Thoracic aorta (tissue), 2 donors: ENCODE measurements at places on chromosomes 5 and 9. TPM values are rescaled to one million over a fixed set of nuclear protein-coding genes. Genes with fewer than 3 reads are reported as not detected.

GRCh38 chr9:70113403-70114022, 69.9 kb downstream of the MAMDC2 start:
- H3K4me3 ChIP-seq: no peak overlapping the region
- H3K4me1 ChIP-seq: no peaks in the 10 kb centered on the region
- H3K27me3 ChIP-seq: no peaks in the 10 kb centered on the region

DNA sequence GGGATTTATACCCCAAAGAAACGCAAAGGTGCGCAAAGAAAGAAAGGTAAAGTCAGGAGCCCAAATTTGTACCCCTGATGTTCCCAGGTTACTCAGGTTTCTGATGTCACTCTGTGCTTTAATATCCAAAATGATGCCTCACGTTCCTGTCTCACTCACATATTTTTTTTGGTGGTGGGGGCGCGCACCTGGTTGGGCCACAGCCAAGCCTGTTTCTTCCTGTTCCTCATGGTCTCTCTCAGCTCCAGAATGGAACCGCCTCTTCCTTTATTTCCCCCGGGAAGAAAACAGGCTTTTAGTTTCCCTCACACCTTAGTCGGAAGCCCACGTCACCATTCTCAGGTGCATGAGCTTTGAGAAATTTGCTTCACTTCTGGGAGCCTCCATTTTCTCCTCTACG, 118.3 kb upstream of the BOD1 start:
- no peak overlapping the region for H3K4me3 ChIP-seq
- H3K36me3 ChIP-seq: no peaks in the 10 kb centered on the region

- no peaks in the 10 kb centered on the region for H3K4me1 ChIP-seq
- no peaks in the 10 kb centered on the region for H3K36me3 ChIP-seq
- no peak overlapping the region for H3K4me3 ChIP-seq
These were observed 68.5 kb downstream of the PRLR start for GRCh38 chr5:35161652-35162273.

IFNE gene
- not detected for total RNA-seq

GRCh38 chr9:72650206-72650605, 128.8 kb downstream of the TMC1 start:
- H3K27me3 ChIP-seq: no peaks in the 10 kb centered on the region
- H3K4me1 ChIP-seq: no peaks in the 10 kb centered on the region
- no peak overlapping the region for H3K27ac ChIP-seq
- DNase-seq: no peak
- H3K4me3 ChIP-seq: no peak overlapping the region

GRCh38 chr9:5489630-5490490, 20.5 kb upstream of the PDCD1LG2 start:
- peaks cover 6% of the 10 kb centered on the region for H3K4me1 ChIP-seq
- no peak for DNase-seq
- no peak overlapping the region for H3K27ac ChIP-seq
- no peak overlapping the region for H3K4me3 ChIP-seq
- no peaks in the 10 kb centered on the region for H3K27me3 ChIP-seq

- H3K36me3 ChIP-seq: no peaks in the 10 kb centered on the region
- DNase-seq: no peak
- H3K27ac ChIP-seq: no peak overlapping the region
- H3K27me3 ChIP-seq: peaks cover 86% of the 10 kb centered on the region
- H3K4me3 ChIP-seq: peak overlapping the region; percentile 55
These were observed 553 bp upstream of the FOXB2 start for GRCh38 chr9:77018969-77019235.

DNA sequence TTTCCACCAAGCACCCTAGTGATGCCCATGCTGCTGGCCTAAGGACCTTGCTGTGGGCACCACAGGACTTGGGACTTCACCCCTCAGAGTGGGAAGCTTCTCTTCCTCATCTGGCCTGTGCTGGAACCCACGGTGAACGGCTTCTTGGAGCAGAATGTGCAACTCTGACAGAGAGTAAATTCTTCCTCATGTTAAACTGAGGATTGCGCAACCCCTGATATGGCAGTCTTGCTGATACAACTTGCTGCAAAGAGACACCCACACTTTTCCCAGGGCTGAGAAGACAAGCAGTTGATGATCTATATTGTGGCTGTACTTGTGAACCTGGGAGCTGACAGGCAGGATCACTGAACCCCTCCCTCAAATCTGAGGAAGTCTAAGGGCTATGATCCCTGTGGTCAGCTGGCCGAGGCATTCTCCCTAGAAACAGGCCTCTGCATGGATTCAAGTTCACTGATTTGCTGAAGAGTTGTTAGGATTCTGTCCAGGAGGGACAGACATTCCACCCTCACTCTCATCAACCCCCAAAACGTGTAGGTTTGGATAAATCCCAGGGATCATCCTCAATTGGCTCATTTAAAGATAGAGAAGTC, 307.2 kb downstream of the MTRR start:
- H3K4me1 ChIP-seq: no peaks in the 10 kb centered on the region
- H3K27ac ChIP-seq: no peak overlapping the region
- no peak overlapping the region for H3K4me3 ChIP-seq
- H3K36me3 ChIP-seq: no peaks in the 10 kb centered on the region
- H3K27me3 ChIP-seq: no peaks in the 10 kb centered on the region

DNA sequence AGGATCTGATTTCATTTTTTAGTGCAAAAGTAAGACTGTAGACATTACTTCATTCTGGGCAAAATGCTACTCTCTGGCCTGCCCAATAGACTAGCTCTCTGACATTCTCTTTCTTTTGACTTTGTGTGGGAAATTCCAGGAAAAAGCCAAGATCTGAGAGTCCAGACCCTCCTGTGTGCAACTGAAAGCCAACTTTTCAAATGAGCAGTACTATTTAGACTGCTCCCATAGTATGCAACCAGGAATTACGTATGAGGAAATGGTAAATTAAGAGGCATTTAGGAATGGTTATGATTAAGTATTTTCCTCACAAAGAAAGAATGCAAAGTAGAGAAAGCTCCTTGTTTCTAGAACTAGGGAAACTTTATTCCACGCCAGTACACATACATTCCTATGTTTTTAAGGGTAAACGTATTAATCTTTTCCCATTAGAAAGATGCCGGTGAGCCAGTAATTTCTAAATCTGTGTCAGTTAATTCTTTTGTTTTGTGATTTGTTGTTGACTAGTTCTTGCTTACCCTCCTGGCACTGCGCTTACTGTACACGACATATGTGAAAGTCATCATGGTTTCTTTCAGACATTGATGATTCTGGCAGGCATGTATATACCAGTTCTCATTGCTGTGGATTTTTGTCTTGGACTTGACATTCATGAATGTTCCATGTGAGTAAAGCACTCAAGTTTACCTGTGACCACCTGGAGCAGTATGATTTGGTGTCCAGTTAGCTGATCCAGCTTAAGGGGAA, 56.0 kb downstream of the AOPEP start:
- no peaks in the 10 kb centered on the region for H3K36me3 ChIP-seq
- H3K27me3 ChIP-seq: no peaks in the 10 kb centered on the region
- peaks cover 48% of the 10 kb centered on the region for H3K4me1 ChIP-seq
- H3K27ac ChIP-seq: peak overlapping the region; percentile 80

DNA sequence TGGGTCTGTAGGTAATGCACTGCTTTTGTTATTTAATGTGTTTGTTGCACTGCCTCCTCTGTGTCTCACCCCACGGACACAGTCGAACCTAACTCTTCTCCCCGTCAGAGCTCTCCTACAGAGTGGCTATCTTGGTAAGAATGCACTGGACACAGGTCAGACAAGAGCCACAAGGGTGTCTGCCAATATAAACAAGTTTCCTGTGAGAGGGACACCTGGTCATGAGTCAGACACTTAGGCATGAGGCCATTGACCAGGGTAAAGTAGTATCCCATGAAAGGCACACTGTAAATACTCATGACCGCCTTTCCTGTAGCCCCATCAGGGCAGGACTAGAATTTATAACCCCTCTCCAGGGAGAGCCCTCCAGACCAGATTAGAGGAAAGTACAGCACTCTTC, 115.5 kb downstream of the SLC12A2 start:
- no peak overlapping the region for H3K27ac ChIP-seq
- H3K4me3 ChIP-seq: no peak overlapping the region
- no peak for DNase-seq
- no peaks in the 10 kb centered on the region for H3K36me3 ChIP-seq
- no peaks in the 10 kb centered on the region for H3K27me3 ChIP-seq

- no peaks in the 10 kb centered on the region for H3K36me3 ChIP-seq
- no peaks in the 10 kb centered on the region for H3K27me3 ChIP-seq
- no peak overlapping the region for H3K4me3 ChIP-seq
- H3K27ac ChIP-seq: no peak overlapping the region
- no peak for DNase-seq
- H3K4me1 ChIP-seq: no peaks in the 10 kb centered on the region
These were observed 498.6 kb downstream of the CHSY3 start for GRCh38 chr5:130402906-130403305.

- no peaks in the 10 kb centered on the region for H3K36me3 ChIP-seq
- DNase-seq: no peak
- peak overlapping the region; percentile 12 for H3K27ac ChIP-seq
- peaks cover 43% of the 10 kb centered on the region for H3K4me1 ChIP-seq
- H3K4me3 ChIP-seq: peak overlapping the region; percentile 39
These were observed 165.6 kb upstream of the CCDC152 start for GRCh38 chr5:42591015-42591414.

DNA sequence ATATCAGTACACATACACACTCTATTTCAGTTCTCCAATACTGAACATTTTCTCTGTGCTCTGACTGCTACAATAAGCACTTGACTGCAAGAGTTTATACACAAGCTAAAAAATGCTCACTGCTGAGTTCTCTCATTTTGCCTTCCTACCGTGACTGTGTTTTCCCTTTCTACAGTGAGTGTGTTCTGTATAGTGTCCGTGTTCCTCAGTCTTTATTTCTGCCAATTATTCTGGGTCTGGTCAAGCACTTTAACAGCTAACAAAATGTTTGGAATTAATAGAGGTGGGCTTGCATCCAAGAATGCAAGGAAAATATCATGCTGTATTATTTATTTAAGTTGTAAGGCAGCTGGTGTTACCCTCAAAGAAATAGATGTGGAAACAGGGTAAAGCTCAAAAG, 217.0 kb upstream of the NREP start:
- no peak for DNase-seq
- H3K4me1 ChIP-seq: peaks cover 19% of the 10 kb centered on the region
- no peak overlapping the region for H3K27ac ChIP-seq

GRCh38 chr5:36772276-36773140, 104.1 kb upstream of the NIPBL start:
- H3K36me3 ChIP-seq: no peaks in the 10 kb centered on the region
- H3K4me3 ChIP-seq: no peak overlapping the region
- no peak overlapping the region for H3K27ac ChIP-seq
- H3K27me3 ChIP-seq: no peaks in the 10 kb centered on the region
- H3K4me1 ChIP-seq: no peaks in the 10 kb centered on the region

GRCh38 chr9:81906671-81907070, 21.6 kb upstream of the SPATA31D4 start:
- no peak overlapping the region for H3K27ac ChIP-seq
- no peaks in the 10 kb centered on the region for H3K27me3 ChIP-seq
- H3K4me1 ChIP-seq: peaks cover 2% of the 10 kb centered on the region

DNA sequence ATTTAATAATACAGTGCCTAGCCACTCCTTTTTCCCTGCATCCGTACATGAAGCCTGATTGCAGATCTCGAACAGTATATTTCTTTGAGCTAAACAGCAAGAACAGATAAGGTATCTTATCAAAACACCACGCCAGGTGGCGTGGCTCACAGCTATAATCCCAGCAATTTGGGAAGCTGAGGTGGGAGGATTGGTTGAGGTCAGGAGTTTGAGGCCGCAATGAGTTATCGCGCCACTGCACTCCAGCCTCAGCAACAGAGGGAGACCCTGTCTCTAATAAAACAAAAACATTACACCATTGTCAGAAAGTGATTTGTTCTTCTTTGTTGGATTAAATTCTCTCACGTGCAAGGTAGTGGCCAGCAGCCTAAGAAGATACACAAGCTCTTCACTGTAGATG, 291.2 kb upstream of the DMRT1 start:
- H3K4me3 ChIP-seq: no peak overlapping the region
- peaks cover 38% of the 10 kb centered on the region for H3K4me1 ChIP-seq
- no peaks in the 10 kb centered on the region for H3K27me3 ChIP-seq
- H3K27ac ChIP-seq: no peak overlapping the region
- no peak for DNase-seq
- H3K36me3 ChIP-seq: no peaks in the 10 kb centered on the region

DNA sequence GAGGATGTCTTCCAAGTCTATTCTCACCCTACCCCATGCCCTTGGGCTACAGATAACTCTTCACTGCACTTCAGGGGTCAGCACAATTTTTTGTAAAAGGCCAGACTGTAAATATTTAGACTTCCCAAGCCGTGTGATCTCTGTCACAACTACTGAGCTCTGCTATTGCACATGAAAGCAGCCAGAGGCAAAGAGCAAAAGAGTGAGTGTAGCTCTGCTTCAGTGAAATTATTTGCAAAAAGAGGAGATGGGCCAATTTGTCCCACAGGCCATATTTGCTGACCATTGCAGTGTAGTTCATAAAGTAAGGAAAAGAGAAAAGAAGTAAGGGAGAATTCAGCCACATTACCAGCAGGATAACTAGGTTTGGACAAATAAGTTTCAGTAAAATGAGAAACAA, 7.0 kb upstream of the MOCS2 start:
- no peaks in the 10 kb centered on the region for H3K27me3 ChIP-seq
- no peaks in the 10 kb centered on the region for H3K4me1 ChIP-seq
- no peak overlapping the region for H3K4me3 ChIP-seq
- H3K27ac ChIP-seq: no peak overlapping the region
- DNase-seq: no peak

STARD4 gene
- 50.1 TPM for total RNA-seq

- no peaks in the 10 kb centered on the region for H3K36me3 ChIP-seq
- peak overlapping the region; percentile 44 for H3K27ac ChIP-seq
- no peaks in the 10 kb centered on the region for H3K27me3 ChIP-seq
- H3K4me1 ChIP-seq: peaks cover 20% of the 10 kb centered on the region
These were observed 61.6 kb upstream of the GNE start for GRCh38 chr9:36319806-36320205.

DNA sequence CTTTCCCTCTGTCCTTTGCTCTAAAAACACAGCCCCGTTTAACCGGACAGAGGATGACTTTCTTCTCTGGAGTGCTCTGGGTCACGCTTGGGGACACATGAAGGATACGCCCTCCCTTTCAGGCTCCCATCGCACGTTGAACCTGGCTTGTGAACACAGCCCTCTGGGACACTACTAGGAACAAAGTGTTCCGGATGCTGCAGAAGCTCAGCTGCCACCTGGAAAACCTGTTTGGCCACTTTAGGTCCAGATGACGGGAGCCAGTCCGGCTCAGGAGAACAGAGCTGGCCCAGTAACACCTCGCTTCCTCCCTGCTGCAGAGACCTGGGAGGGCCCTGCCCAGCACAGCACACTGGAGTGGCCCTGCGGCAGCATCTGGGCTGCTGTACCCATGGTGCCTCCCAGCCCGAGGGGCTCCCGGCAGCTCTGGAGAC, 60.1 kb downstream of the GADD45G start:
- H3K4me3 ChIP-seq: no peak overlapping the region
- H3K4me1 ChIP-seq: peaks cover 7% of the 10 kb centered on the region
- no peak for DNase-seq
- no peak overlapping the region for H3K27ac ChIP-seq
- H3K36me3 ChIP-seq: no peaks in the 10 kb centered on the region

GRCh38 chr9:127132921-127133647, 10.6 kb upstream of the ANGPTL2 start:
- H3K27me3 ChIP-seq: no peaks in the 10 kb centered on the region
- no peaks in the 10 kb centered on the region for H3K36me3 ChIP-seq
- peak overlapping the region; percentile 90 for H3K27ac ChIP-seq
- H3K4me3 ChIP-seq: peak overlapping the region; percentile 25
- H3K4me1 ChIP-seq: peaks cover 76% of the 10 kb centered on the region
- DNase-seq: no peak
